ENCODE measurements at places on chromosomes 13 and 19.

GRCh38 chr13:67048084-67048820 lies 181.9 kb downstream of the PCDH9 start:
- DNase-seq = no peak

- no peak for DNase-seq
Observed at GRCh38 chr19:1070931-1071791, 4.2 kb downstream of the ARHGAP45 start.

DNA sequence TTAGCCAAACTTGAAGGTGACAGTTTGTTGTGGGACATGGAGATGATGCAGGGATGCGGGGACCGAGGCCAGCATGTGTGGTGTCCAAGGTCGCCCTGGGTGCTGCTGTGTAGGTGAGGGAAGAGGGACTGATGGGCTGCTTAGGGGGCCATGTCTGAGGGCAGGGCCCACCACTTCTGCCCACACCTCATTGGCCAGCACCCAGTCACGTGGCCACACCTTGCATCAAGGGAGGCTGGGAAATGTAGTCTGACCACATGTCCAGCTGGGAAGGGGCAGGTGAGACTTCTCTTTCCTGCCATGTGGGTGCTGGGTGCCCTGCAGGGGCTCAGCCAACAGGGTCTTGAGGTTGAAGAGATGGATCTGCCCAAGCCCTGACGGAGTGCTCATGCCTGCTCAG lies 88.9 kb downstream of the KDM4B start:
- no peak for DNase-seq

DNA sequence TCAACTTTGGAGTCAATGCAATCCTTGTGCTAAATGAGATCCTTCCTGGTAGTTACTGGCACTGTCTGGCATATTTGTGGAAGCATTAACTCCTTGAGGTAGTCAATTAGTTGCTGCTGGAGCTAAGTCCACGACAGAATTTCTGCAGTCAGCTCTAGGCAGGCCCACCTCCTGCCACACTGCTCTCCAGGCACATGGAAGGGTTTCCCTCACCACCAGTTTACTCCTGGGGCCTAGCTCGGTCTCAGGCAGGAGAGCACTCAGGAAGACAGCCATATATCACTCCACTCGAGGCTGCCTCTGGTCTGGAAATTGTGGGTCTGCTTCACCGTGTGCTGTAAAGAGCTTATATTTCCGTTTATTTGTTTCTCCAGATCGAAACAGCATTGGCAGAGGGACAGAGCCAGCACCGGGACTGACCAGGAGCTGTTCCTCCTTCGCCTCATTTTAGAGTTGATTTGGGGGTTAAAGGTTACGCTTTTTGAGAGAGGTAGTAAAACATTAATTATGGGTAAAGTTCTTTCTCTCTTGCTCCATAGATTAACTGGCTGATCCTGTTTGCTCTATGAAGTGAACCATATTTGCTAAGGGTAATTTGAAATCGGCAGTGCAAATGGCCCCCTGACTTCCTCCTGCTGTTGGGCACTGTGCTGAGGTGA lies 20.6 kb upstream of the GTF3A start:
- no peak for DNase-seq

DNA sequence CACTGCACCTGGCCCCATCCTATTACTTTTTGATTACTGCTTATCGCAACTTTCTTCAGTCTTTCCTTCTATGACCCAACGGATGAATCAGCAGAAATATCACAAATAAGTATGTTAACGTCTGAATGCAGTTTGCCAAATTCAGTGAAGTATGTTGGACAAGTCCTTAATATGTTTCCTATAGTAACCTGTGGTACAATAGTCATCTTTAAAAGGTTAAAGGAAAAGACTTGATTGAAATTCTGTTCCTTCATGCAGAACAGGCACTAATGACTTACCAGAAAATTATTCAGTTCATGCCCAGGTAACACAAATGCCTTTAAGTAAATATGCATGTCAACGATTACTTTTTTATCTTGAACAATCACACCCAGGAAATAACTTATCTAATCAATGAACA lies 242.6 kb downstream of the KCTD12 start:
- no peak for DNase-seq

GRCh38 chr19:55209693-55210472 lies 582 bp upstream of the PTPRH start:
- DNase-seq = no peak

- no peak for DNase-seq
Observed at GRCh38 chr13:91531646-91532045, 133.2 kb downstream of the GPC5 start.

GRCh38 chr13:71217827-71218226 lies 649.2 kb downstream of the DACH1 start:
- peak; percentile 79 for DNase-seq

DNA sequence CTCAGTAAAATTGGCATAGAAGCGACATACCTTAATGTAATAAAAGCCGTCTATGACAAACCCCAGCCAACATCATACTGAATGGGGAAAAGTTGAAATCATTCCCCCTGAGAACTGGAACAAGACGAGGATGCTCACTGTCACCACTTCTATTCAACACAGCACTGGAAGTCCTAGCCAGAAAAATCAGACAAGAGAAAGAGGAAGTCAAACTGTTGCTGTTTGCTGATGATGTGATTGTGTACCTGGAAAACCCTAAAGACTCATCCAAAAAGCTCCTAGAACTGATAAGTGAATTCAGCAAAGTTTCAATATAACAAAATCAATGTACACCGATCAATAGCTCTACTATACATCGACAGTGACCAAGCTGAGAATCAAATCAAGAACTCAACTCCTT lies 63.3 kb downstream of the TNFSF13B start:
- DNase-seq = no peak

DNA sequence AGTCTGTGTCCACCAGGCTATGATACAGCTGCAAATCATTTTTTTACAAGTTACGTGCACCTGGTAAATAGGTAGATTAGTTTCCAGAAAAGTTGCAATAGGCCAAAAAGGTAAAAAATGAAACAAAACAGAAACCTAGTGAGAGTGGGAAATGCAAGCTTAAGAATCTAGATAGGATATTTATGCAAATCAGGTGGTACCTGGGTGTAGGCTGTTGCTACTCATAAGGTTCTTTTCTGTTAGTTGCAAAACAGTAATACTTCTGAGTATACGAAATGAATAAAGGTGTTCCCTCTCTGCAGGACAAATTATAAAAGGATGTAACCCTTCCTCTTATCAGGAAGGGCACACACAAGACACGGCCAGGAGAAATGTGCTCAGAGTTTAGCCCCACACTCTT lies 97.9 kb downstream of the UGGT2 start:
- no peak for DNase-seq

- no peak for DNase-seq
Observed at GRCh38 chr13:25446261-25446660, 74.5 kb downstream of the ATP8A2 start.

DNA sequence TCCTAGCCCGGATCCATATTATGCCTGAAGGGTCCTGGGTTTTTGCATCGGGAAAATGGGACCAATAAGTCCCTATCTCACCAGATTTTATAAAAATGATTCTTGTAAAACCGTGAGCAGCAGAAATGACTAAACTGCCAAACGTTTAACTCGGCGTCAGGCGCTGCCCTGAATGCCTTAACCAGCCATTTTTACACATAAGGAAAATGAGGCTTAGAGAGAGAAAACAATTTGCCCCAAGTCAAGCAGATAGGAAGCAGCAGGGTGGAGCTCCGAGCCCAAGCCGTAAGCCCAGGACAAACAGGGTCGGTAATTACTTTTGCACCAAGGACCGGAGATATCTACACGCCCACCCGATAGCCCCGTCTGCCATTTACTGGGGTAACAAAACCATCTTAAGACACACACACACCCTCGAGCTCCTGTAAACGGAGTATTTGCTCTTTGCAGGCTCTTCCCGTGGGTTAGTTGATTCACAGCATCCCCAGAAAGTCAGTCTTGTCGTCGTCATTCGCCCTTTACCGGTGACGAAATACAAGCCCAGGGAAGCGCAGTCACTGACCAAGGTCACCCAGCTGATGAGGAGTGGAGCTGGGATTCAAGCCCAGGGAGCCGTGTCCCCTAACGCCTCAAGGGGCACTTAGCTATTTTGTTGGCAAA lies 16.0 kb upstream of the MRI1 start:
- DNase-seq = no peak

GRCh38 chr13:78662467-78662866 lies 3.5 kb upstream of the OBI1 start:
- DNase-seq = no peak

GRCh38 chr13:27455331-27455855 lies 5.0 kb upstream of the MTIF3 start:
- no peak for DNase-seq

DNA sequence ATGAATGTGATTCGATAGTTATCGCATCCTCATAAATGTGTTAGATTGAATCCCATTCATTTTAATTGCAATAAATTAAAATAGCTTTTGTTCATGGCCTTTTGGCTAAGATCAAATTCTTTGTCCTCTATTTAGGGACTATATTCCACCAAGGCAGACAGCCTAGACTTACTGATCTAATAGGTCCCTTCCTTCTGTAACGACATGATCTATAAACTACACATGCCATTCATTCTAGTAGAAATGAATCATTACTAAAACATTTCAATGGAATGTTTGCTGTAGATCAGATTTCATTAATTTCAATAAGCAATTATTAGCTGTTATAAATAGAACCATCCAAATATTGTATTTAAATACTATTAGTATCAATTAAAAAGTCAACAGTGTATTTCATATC lies 526.6 kb upstream of the KLHL1 start:
- no peak for DNase-seq

All from NCI-H446 treated with DMSO at 0.1 percent for 48 hours (cell line).